ENCODE measurements at places on chromosomes 3 and 15.

DNA sequence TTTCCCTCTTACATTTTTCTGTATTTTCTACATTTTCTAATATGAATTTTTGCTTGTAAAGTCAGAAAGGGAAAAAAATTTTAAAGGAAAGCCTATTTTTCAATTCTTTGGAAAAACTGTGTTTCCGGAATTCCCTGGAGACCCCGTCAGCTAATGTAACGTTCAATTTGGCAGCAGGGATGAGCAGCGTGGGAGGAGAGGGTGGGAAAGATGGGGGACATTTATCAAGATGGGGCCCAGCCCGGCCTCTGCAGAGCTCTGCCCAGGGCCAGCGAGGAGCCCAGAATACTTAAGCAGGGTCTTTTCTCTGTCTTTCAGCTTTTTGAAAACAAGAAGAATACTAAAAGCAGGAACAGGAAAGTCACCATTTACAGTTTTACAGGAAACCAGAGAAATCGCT lies 129.0 kb downstream of the LRRK1 start:
- DNase-seq: no peak

- DNase-seq: no peak
These were observed 43.5 kb downstream of the EAF1 start for GRCh38 chr3:15470849-15471248.

DNA sequence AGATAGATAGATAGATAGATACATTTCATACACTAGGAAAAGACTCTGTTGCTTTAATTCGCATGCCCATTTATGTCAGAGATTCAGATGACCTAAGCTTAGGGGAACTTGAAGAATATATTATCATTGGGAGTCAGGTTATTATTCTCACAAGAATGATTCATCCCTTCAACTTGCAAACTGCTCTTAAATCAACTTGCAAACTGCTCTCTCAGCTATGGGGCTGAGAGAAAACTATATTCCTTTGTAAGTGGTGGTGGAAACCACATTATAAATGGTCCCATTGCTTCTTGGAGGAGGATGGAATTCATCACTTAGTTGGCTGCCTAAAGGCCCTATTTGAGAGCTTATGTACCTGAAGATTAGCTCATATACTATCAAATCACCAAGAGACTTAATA lies 160.9 kb upstream of the STAC start:
- no peak for DNase-seq

- DNase-seq: no peak
These were observed 6.7 kb downstream of the LMOD3 start for GRCh38 chr3:69115731-69116130.

All from stimulated activated naive B cell treated with anti-CD40 and anti-IgM and Interleukin-4, amounts not matched to agents 10 μg/mL and 1 μg/mL and 100 μg/mL, for 72 hours (primary cell).